Stimulated activated CD8-positive, alpha-beta memory T cell treated with anti-CD3 and anti-CD28 coated beads, Interleukin-7, amount 100 ng/mL, for 1 hour (primary cell): ENCODE measurements at places on chromosomes 12 and 14.

GRCh38 chr12:14427929-14428328, 62.4 kb downstream of the ATF7IP start:
- no peak for DNase-seq

- no peak for DNase-seq
Observed at GRCh38 chr14:69183735-69184134, 7.6 kb upstream of the EXD2 start.

- DNase-seq, result no peak
Observed at GRCh38 chr14:100524233-100524932, 62.8 kb downstream of the BEGAIN start.

DNA sequence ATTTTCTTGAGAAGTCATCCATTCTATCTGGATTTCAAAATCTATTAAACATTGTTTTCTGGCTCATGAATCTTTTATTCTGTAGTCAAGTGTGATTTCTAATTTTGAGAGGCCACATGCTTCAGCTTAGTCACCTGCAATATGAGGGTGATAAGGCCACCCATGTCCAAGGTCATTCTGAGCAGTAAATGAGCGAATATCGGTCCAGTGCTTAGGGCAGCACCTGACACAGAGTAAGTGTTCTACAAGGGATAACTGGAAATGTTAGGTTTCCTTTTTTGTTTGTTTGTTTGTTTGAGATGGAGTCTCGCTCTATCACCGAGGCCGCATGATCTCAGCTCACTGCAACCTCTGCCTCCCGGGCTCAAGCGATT, 34.2 kb downstream of the AACS start:
- no peak for DNase-seq

DNA sequence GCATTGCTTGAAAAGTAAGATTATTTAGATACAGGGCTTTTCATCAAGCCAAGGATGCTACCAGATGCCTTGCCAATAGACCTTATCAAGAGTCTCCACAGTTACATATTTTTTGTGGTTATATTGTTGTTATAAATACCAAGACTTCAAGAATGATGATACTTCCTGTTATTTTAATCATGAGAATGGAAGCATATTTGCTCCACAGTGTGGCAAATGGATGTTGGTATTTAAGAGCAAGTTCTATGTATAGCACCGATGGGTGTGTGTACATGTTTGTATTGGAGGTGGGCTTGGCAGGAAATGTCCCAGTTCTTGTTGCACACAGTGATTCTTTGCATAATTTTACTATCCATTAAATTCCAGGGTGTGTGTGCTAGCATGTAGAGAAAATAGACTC, 4.4 kb upstream of the NID2 start:
- no peak for DNase-seq
